ENCODE measurements at places on chromosomes 4 and X.

GRCh38 chrX:2710041-2710840, 19.1 kb downstream of the CD99 start:
- DNase-seq: no peak

DNA sequence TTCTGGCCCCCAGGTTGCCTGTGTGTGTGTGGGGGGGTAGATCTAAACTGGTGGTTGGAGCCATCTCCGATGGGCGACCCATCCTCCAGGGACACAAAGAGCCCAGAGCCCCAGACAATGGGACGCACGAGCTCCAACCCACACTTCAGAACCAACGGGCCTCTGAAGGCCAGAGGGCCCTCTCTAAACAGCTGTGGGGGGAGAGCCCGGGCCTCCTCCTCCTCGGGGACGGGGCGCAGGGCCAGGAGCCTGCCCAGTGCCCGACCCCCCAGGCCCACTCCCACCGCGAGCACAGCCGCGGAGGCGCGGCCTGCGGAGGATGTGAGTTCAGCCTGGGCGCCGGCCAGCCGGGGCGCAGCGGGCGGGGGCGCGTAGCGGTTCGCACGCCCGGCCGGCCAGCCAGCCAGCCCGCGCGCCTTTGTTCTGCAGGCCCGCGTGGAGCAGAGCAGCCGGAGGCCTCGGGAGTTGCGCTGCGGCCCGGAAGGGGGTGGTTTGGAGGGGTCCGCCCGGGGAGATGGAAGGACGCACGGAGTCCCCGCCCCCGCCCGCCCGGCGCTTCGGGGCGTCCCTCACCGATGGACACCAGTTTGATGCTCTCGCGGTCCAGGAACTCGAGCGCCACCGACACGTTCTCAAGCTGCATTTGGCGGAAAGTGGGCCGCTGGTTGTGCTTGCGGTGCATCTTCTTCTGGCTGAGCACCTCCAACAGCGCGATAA, 4.0 kb downstream of the FLNA start:
- no peak for DNase-seq

DNA sequence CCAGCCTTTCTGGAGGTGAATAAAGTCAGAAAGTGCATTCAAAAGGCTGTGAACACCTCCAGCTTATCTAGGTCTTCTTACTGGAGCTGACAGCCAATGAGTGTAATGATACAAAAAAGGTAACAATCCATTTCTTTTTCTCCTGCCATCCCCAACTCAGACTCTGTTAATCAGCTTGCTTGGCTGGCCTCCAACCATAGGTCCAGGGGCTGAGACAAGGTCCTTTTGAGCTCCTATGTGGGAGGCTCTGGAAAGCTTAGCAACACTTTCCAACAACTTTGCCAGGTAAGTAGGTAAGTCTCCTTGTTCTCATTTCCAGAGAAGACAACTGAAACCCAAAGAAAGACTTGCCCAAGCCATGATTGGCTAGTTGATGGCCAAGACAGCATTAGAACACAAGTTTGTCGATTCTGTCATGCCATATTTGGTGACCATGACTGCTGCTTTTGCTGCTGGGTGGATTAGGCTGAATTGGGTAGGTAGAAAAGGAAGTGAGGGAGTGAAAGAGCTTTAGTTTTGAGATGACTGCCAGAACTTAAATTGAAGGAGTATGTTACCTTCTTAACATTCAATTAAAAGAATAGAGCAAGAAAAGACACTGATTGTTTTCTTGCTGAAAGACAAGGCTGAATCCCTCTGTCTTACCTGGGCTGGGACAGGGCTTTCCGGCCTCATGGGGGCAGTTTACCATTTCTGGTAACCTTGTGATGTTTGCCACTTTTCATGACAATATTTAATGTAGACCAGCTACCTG, 22.8 kb downstream of the VSIG4 start:
- no peak for DNase-seq

DNA sequence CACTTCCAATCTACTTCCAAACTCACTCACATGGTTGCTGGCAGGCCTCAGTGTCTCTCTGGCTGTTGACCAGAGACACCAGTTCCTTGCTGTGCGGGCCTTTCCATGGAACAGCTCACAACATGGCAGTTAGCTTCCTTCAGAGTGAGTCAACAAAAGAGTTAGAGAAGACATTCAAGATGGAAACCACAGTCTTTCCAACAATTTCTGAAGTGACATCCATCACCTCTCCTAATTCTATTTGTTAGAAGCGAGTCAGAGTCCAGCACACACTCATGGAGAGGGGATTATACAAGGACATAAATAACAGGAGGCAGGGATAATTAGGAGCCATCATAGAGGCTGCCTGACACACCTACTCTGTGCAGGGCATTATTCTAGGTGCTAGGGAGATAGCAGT, 62.5 kb upstream of the TMEM164 start:
- DNase-seq: no peak

DNA sequence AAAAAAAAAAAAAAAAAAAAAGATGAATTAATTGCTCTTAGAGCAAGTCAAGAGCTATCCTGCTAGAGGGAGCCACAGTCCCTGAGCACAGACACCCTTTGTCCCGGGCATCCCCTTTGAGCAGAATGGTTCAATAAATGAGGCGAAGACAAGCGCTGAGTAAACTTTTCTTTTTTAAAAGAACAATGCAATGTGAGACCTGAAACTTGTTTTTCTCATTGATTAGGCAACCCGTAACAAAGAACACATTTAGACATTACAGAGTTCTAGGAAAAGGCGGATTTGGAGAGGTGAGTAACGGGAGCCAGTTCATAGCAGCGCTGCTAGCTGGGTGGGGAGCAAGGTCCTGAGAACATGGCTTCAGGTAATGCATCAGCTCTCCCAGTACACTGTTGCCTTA, 46.1 kb downstream of the GRK4 start:
- no peak for DNase-seq

DNA sequence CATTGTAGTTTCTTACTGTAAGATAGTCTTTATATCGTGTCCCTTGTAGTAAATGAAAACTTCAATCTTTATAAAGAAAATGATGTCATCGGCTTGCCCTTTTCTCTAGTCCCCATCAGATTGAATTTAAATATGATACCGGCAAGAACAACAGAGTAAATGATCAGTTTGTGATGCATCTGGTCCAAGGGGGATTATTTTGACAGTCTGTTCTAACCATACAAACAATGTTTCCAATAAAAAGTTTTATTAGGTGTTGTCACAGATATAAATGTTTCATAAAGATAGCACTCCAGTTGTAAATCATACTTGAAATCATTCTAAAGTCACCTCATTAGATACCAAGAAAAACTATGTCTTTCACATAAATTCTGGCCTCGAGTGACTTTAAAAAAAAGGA, 72.3 kb downstream of the SLC9A6 start:
- DNase-seq: no peak

DNA sequence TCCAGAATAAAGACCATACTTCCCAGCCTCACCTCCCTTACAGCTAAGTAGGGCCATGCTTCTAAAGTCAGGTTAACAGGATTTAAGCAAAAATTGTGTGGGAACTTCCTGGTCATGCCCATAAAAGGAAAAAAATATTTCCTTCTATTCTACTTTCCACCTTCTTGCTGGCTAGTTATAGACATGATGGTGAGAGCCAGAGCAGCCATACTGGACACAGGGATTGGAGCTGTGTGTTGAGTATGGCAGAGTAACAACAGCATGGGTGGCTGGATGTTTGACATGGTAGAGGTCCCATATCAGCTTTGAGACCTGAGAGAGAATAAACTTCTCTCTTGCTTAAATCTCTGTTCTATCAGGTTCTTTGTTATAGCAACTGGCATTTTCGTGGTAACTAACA, 15.1 kb upstream of the CBR4 start:
- DNase-seq: no peak

DNA sequence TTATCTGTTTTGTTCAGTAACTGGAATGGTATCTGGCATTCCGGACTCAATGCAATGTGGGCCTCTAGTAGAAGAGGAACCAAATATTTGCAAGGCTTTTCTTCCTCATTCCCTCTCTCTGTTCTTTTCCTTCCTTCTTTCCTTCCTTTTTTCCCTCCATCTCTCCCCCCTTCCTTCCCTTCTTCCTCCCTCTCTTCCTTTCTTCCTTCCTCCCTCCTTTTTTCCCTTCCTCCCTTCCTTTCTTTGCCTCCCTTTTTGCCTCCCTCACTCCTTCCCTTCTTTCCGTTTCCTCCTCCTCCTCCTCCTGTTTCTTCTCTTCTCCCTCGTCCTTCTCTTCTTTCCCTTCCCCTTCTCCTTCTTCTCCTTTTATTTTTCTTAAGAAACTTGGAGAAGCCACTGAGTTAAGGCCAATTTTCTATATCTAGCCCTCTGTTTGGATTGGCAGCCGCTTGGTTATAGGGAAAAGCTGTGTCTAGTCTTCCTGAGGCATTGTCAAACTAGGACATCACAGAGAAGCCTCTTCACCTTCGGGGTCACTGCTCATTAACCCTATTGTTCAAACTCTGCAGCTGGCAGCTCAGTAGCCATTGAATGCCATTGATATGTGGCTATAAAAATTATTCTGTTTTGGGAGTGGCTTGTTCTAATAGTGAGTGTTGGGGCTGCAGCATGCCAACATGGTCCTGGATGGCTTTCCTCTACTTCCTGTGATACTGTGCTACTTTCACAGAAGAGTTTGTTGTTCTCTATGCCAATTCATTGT, 95.9 kb downstream of the CFAP299 start:
- DNase-seq: no peak

DNA sequence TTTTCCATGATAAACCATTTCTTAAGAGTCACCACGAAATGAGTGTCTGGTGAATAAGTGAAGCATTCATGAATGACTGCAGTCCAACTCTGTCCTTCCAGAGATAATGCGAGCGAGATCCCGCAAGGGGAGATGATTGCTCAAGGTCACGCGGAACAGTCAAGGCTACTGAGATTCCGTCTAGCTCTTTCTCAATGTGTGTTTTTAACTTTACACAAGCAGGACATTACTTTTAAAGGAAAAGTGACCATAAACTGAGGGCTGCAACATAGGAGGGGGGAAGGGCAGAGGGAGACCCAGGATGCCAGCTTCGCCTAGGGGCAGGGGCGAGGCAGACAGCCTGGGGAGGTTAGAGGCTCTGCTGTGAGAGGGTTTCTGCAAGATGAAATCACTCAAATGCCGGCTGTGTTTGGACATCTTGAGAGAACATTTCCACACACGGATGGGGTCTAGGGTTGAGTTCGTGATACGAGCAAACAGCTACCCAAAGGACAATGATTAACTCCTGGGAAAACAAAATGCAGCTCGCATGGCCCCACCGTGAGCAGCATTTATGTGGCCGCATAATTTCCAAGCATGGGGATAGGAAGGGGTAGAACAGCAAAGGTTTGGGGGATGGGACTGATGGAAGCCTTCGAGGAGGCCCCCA, 23.8 kb upstream of the CCNQ start:
- no peak for DNase-seq

DNA sequence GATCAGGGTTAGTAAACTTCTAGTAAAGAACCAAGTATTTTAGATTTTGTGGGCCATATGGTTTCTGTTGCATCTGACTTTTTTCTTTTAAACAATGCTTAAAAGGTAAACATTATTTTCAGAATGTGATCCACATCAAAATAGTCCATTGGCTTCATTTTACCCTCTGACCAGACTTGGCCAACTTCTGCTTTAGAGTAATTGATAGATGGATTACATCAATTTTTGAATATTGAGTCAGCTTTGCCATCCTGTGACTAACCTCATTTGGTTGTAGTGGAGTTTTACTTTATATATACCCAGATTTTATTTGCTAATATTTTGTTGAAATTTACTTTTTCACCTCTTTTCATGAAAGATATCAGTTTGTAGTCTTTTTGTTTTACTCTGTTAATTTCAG, 559.8 kb downstream of the TLL1 start:
- DNase-seq: no peak

DNA sequence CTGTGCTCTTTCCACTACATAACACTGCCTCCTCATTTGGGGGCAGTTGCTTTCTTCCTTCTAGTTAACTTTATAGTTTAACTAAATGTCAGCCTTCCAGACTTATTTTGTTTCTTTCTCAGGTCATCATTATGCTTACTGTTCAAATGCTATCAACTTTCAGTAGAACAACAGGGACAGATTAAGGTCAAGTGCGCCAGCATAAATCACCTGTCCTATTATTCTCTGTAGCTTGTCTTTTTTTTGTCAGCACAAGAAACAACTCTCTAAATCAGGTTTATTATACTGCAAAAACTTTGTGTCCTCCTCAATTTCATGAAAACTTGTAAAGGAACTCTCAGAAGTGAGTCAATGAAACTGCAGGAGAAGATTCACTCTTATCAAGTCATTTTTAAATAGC, 19.6 kb downstream of the SPANXA2 start:
- no peak for DNase-seq

DNA sequence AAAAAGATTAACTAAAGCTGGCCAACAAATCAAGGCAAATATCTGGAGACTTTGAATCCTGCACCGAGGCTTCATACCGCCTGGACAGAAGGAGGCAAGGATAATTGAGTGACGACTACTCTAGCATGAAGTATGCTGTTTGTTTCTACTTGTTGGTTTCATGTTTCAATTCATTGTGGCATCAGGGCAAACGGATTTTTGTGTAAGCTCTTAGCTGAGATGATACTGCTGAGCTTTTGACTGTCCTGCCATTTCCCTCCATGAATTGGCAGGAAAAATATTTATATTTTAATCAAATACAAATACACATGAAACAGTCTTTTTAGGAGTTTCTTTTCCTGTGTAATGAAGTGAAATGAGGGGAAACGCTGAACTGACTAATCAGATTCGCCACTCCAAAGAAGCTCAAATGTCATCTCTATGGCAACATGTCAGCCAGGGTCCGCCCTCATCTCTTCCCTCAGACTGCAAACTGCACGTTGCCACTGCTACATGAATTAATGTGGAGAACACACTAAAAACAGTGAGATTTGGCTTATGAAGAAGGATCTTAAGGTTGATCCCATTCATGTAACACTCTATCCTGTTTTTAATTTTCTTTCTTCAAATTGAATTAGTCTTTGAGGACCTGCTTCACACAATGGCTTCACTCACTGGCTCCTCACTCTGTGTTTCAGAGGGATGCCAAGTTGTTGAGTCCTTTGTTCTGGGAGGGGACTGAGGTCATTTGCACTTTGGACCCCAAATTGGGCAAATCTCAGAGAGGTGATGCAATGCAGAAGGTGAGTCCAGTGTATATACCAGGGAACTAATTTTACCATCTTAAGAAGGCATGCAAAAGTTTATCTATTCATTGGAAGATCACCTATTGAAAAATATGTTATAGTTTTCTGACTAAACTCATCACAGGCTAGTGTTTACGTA, 149.6 kb upstream of the MID1 start:
- no peak for DNase-seq

GRCh38 chr4:6492027-6492590, 19.7 kb upstream of the PPP2R2C start:
- DNase-seq: no peak

DNA sequence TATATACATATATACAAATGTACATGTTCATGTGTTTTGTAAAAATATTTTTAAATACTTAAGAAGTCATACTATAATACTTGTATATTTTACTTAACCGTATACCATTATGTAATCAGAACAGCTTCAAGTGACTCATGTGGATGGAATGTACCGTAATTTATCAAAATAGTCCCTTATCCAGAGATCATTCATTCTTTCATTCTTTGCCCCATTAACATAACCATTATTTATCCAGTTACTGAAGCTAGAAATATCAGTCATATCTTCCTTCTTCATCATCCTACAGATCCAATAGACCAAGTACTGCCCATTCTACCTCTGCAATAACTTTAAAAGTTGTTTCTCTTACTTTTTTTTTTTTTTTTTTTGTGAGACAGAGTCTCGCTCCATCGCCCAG, 164.2 kb downstream of the MAB21L2 start:
- DNase-seq: no peak

- DNase-seq: no peak
Observed at GRCh38 chr4:16310606-16311005, 84.3 kb upstream of the TAPT1 start.

- DNase-seq: no peak
Observed at GRCh38 chrX:31007321-31007720, 64.5 kb downstream of the FTHL17 start.

GRCh38 chr4:81634766-81635549, 163.3 kb upstream of the RASGEF1B start:
- no peak for DNase-seq

Measured in stimulated activated CD4-positive, alpha-beta T cell treated with anti-CD3 and anti-CD28 coated beads, Interleukin-12 subunit alpha, Interleukin-12 subunit beta, amount 100 ng/mL, for 48 hours (primary cell).